ENCODE measurements at places on chromosomes 1 and 21. TPM values are rescaled to one million over a fixed set of nuclear protein-coding genes. Genes with fewer than 3 reads are reported as not detected.

KCNQ4 gene
- 1.5 TPM for total RNA-seq

NPR1 gene
- total RNA-seq, result 10.7 TPM

NBPF20 gene
- 0.21 TPM for total RNA-seq

DNA sequence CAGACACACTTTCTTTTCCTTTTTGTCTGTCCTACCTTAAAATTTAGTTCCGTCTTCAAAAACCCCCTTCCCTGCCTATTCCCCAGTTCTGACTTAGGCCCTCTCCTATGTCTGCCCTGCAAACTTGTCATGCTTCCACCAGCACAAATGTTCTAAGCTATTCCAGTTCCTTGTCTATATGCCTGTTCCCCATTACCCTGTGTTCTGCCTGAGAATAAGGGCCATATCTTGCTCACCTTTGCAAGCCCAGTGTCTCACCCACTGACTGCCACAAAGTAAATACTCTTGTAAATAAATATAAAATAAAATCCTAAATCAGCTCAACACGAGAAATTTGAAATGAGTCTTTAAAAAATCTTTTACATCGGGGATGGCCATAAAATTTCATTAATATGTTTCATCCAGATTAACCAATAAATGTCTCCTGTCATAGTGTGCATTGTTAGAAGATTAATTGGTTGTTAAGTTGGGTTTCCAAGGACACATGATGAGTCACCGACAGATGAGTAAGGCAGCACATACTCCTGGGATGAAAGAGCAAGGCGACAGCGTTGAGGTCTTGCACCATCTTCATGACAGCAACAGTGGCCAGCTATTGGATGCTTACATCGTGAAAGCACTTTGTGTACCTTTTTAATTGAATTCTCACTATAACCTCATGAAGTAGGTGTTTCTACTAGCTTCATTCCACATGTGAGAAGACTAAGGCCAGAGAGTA is 92.6 kb upstream of the NGF start:
- no peak for DNase-seq

DNA sequence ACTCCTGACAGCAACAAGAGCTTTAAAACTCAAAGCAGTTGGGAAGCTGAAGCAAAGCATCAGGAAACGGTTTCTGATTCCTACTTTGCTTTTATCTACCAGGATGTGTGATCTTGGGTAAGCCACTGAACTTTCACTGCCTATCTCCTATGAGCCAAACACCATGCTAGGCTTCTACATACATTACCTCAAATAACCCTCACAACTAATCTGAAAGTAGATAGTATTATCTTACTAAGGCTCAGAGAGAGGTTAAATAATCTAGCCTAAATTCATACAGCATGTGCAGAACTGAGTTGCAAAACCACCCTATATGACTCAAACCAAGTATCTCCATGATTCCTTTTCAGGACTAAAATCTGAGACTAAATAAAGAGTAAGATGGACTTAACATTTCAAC is 83.8 kb downstream of the EVI5 start:
- DNase-seq, result no peak

CCDC17 gene
- 3.0 TPM for total RNA-seq

GRCh38 chr21:33135925-33136324 is 66.0 kb downstream of the OLIG1 start:
- DNase-seq, result no peak

DNA sequence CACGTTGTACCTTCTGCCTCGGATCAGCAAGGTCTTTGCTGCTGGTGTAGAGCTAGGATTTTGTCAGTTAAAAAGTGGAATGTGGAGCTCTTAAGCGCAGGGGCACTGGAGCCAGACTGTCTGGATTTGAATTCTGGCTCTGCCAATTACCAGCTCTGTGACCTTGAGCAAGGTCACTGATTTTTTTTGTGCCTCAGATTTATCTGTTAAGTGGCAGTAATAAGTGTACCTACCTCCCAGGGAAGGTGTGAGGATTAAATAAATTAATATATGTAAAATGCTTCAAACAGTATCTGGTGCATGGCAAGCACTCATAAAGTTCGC is 40.3 kb downstream of the UBE2U start:
- no peak for DNase-seq

DNA sequence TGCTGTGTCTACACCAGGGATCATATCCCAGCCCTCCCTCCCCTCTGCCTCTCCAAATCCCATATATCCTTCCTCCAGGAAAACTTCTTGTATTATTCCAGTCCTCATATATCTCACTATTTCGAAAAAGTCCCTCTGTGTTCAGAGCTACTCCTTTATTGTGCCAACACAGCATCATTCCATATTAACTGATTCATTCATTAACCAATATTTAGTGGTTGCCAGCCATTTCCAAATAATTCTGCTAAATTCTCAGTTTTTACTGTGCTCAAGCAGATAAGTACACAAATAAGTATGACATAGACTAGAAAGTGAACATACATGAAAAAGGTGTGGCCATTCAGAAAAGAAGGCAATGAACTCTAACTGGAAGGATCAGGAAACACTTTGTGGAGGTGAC is 241.6 kb upstream of the DUSP10 start:
- no peak for DNase-seq

DNA sequence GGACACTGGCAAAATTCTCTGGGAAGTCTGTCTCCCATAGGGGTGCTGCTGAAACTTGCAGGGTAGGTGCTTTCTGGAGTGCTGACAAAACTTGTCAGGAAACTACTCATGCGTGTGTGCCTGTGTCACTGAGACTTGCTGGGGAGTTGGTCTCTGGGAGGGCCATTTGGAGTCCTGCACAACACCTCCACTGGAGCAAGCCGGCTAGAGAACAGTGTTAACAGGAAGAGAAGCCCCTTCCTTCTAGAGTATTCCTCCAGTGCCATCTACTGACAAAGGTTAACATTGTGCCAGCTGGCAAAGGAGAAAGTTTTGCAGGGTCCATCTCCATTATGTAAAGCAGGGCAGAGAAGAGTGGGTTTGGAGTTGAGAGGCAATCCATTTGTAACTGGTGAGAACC is 30.0 kb downstream of the ZMYM4 start:
- DNase-seq, result peak; percentile 51

- DNase-seq, result peak; percentile 82
These were observed 418 bp downstream of the DDX20 start for GRCh38 chr1:111756124-111756513.
